Fibroblast of skin of left biceps (primary cell): ENCODE measurements at places on chromosomes 16 and 17.

DNA sequence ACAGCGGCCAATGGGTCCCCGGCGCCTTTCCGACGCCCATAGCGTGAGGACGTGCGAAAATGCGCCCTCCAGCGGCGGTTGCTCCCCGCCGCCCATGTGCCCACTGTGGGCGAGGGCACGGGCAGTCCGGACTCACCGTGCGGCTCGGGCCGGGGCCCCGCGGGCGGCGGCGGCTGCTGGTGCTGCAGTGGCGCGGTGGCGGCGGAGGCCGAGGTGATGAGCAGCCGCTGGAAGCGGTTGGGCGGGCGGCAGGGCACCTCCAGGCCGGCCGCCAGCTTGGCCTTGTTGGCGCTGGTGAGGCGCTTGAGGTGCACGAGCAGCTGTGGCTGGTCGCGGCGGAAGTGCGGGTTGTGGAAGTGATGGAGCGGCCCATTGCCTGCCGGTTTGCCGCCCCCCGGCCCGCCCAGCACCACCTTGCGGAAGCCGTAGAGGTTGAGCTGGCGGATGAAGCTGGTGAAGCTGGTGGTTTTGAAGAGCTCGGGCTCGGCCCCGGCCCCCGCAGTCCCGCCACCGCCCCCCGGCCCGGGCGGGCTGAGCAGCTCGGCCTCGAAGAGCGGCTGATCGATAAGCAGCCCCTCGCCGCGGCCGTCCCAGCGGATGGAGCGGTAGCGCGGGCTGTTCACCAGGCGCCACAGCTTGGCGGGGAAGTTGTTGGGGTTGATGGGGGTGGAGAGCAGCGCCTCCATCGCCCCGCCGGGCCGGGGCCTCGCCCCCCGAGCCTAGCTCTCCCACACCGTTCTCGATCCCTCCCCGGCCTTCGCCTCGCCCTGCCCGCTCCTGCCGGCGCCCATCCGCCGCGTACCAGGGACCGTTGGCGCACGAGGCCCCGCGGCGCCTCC, at the start of gene HSF5:
Gene HSF5, minus strand, starts transcription at position 820 of the 839 bp plus-strand sequence. Its CDS starts 134 bp downstream, at position 686.
- DNase-seq: no peak

GRCh38 chr17:81328978-81329926, 34.1 kb upstream of the SLC38A10 start:
- DNase-seq: no peak

GRCh38 chr16:74711938-74712337, 11.3 kb upstream of the MLKL start:
- no peak for DNase-seq

- no peak for DNase-seq
Observed at GRCh38 chr17:47811709-47812108, 9.9 kb downstream of the OSBPL7 start.

DNA sequence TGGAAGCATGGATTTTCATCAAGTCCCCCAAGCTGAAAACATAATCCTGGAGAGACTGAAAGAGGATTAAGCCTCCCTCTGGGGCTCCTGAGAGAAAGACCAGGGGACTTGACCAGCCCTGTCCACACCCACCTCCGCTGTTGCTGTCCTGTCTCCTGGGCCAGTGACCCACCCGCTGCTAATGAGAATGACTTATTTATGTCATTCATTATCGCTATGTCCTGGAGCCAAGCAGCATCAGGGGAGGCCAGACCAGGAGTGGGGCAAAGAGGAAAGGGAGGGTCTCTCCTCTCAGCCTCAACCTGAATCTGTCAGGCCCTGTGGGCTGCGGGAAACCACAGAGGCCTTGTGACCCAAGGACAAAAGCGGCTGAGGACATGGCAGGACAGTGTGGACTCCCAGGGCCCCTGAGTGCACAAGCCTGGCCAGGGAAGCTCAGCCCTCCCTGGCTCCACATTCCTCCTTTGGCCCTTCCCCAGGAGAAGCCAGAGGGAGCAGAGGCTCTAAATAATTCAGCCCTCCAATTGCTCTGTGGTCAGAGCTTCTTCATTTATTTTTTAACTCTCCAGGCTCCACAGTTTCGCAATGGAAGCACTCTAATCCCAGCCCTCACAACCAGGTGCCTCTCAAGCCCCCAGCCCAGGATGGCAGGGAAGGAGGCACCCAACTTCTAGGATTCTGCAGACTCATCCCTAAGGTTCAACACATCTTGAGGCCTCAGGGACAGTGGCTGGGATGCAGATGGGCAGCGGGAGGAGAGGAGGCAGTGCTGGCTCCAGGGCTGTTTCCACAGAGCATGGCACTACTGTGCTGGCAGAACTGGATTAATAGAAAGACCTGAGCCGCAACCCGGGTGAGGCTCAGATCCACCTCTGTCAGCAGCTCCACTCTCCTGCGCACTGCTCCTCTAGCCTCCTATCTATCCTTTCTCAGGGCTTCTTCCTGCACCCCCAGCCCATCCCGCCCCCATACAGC, 19.1 kb downstream of the CUEDC1 start:
- DNase-seq: no peak

GRCh38 chr16:49529411-49530045, 155.9 kb downstream of the C16orf78 start:
- no peak for DNase-seq

GRCh38 chr17:41818024-41818423, 5.2 kb downstream of the FKBP10 start:
- DNase-seq: no peak

DNA sequence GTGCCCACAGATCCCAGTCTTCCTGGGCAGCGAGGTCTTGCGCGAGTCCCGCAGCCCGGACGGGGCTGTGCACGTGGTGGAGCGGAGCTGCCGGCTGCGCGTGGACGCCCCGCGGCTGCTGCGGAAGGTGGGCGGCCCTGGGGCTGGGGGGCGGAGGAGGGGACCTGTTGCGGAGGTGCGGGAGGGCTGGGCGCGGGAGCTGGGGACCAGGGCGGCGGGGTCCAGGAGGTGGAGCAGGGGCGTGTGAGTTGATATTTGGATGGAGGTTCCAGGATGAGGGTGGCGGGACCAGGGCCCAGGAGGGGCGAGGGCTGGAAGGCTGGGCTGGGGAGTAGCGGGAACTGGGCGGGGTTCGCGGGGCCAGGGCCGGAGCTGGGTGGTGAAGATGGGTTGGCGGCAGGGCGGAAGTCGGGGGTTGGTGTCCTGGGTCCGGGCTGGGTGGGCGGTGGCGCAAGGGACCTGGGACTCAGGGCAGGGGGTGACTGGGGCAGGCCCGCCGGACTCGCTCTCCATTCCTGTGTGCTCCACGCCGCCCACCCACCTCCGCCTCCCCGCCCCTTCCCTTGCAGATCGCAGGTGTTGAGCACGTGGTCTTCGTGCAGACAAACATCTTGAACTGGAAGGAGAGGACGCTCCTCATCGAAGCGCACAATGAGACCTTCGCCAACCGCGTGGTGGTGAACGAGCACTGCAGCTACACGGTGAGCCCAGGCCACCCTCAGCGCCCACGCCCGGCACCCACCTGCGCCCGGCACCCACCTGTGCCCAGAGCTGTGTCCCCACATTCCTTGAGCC, 29.6 kb downstream of the SEC14L5 start:
- no peak for DNase-seq

DNA sequence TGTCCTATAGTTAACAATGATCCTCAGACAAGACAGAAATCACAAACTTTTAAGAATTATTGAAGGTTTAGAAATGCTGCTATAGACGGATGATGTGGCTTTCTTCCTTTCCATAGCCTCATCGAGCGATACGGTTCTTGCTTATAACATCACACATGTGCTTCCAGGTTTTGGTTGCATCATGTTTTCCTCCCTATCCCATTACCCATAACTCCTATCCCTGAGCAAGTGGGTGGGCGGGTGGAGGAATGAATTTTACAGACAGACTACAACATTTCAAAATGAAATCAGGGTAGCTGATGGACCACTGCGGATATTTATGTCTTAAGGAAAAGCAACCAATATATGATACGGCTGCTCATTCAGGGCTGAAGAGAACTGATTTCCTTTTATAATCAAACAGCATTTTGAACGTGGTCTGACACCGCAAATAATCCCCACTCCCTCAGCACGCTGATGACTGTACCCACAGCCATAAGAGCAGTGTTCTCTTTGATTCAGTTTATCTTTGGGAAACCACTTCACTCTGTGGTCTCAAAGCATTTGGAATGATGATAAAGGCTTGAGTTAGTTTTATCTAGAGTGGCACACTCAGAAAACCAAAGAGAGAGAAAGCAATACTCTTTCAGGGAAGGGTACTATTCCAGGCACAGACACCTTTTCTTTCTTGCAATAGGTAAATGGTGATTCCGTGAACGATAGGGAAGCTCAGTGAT, 4.6 kb upstream of the AKTIP start:
- no peak for DNase-seq

DNA sequence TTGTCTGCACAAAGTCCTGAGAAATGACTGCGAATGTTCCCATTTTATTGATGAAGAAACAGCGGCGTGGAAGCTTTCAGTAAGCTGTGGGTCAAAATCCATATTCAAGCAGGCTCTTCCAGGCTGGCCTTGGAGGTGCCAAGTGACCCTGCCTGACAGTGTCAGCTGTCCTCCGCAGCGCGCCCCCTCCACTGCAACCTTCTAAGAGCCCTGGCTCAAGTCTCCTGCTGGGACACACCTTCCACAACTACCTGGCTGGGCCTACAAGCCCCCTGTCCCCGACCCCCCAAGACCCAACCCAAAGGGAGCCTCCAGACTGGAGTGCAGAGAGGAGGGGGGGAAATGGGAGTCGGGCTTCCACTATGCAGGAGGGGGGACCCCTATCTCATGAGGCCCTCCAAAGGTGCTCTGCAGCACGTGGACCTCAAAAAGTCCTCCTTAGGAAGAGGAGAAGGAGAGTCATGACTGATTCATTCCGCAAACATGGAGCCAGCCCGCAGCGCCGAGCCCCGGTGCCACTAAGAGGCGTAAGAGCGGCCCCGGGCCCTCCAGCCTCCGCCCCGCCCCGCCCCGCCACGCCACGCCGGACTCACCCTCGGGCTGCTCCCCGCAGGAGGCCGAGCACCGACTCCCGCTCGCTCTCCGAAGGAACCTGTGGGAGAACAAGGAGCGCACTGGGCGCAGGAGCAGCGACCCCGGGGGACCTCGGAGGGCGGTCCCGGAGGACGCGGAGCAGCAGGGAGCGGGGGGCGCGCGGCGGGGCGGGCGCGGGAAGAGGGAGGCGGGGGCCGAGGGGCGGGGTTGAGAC, 574 bp downstream of the MPP3 start:
- DNase-seq: peak; percentile 18

GRCh38 chr17:8949061-8949661, 16.3 kb downstream of the PIK3R5 start:
- no peak for DNase-seq

DNA sequence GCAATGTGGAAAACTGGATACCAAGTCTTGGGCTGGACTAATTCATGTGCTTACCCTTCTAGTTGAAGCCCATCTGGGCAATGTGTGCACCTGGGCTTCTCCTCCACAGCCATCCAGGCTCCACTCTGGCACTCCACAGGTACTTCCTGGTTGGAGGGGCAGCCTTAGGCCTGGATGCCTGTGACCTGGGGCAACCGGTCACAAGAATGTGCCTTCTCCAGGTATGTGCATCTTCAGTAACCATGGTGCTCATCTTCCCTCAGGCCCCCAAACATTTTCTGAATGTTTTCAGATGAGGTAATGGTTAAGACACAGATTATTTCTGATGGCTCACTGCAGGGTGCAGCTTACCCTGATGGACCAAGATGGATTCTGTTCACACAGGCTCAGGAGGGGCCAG, 11.1 kb downstream of the C16orf86 start:
- DNase-seq: no peak
